ENCODE measurements at places on chromosomes 1 and 21.

GRCh38 chr1:153561466-153561985 lies 4.1 kb downstream of the S100A2 start:
- no peak for DNase-seq

DNA sequence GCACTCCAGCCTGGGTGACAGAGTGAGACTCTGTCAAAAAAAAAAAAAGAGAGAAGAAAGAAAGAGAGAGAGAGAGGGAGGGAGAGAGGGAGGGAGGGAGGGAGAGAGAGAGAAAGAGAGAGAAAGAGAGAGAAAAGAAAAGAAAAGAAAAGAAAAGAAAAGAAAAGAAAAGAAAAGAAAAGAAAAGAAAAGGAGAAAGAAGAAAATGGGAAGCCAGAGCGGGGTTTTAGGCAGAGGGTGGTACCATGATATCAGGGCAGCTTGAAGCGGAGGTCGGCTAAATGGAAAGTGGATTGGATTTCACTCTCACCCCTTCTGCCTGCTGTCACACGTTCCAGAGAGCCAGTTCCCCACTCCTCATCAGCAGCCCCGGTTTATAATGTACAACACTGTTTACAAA lies 1.9 kb downstream of the TMCO4 start:
- DNase-seq: no peak

DNA sequence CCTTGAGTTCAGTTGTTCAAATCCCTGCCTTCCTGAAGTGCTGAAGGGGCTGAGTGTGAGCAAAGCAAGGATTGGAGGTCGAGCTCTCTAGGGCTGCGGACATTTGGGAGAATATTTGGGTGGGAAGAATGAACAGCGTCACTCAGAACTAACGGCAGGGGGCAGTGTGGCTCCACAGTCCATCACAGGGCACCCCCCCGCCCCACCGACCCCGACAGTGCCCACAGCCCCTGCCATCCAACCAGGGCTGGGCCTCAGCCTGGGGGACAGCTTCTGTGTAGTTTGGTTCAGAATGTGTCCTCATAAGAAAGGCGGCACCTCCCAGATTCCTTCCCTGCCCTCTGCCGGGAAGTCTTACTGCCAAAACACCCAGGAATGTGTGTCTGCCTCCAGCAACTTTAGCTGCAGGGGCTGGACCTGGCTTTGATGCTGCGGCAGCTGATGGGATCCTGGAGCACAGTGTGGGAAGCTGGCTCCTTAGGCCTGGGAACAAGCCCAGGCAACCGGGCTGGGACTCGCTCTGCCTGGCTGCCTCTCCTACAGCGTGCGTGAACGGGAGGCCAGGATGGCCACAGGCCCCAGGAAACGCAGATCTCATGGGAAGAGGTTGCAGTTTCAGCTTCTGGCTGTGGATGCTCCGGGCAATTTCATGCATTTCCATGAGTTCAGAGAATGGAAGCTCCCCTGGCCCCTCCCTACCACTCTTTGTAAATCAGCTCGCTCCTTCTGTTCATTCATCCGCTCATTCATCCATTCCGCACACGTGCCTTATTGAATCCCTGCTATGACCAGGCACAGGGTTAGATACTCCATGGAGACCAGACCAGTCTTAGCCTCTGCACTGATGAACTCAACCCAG lies 104.9 kb upstream of the TMPRSS2 start:
- peak; percentile 13 for DNase-seq

GRCh38 chr1:45908611-45909140 lies 105.3 kb downstream of the MAST2 start:
- no peak for DNase-seq

- no peak for DNase-seq
Measured at GRCh38 chr1:27292106-27292505, 29.9 kb upstream of the TMEM222 start.

DNA sequence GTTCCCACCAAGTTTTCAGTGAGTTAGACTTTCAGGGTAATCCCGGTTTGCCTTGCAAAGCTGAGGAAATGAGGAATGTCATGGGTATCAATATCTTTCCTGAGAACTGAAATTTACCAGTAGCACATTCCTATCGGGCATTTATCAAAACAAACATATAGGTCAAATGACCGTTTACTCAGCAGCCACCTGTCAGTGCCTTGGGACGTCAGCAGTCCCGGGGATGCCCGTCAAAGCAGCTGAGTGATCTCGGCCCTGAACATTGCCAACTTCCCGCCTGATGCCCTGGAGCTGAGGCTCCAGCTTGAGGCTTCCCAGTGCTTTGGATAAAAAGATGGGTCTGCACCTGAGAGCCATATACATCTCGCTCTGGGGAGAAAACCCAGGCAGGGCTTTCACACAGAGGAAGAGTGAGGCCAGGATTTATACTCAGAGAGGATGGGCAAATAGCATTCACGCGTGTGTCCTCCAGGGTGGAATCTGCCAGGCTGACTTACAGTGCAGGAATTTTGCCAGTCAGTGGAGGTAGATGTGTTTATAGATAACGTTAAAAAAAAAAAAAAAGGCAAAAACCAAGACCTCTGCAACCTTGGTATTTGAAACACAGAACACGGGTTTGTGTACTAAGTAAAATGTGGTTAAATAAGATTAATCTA lies 435.7 kb upstream of the VAMP3 start:
- no peak for DNase-seq

GRCh38 chr1:25621876-25622275 lies 5.3 kb downstream of the MAN1C1 start:
- DNase-seq: no peak

DNA sequence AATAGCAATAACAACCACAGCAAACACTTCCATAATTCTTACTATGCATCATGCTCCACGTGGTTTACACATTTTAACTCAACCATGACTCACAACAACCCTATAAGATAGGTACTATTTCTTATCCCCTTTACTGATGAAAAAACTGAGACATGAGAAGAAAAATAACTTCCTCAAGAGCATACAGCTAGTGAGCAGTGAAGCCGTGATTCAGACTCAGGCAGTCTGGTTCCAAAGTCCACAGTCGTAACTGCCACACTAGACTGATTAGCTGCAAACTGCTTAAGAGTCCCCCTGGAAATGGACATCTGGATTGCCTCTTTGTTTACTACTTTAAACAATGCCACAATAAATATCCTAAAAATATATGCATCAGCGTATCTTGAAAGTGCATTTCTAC lies 55.7 kb downstream of the PLD5 start:
- no peak for DNase-seq

DNA sequence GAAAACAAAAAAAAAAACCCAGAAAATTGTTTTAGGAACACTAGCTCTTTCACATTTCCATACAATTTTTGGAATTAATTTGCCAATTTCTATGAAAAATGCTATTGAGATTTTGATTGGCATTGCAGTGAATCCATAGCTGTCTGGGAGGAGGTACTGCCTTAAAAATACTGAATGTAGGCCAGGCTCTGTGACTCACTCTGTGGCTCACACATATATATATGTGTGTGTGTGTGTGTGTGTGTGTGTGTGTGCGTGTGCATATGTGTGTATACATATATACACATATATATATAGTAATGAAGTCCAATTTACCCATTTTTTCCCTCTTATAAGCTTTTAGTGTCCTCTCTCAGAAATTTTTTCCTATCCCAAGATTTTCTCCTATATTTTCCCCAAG lies 214.2 kb upstream of the DMRTA2 start:
- no peak for DNase-seq

DNA sequence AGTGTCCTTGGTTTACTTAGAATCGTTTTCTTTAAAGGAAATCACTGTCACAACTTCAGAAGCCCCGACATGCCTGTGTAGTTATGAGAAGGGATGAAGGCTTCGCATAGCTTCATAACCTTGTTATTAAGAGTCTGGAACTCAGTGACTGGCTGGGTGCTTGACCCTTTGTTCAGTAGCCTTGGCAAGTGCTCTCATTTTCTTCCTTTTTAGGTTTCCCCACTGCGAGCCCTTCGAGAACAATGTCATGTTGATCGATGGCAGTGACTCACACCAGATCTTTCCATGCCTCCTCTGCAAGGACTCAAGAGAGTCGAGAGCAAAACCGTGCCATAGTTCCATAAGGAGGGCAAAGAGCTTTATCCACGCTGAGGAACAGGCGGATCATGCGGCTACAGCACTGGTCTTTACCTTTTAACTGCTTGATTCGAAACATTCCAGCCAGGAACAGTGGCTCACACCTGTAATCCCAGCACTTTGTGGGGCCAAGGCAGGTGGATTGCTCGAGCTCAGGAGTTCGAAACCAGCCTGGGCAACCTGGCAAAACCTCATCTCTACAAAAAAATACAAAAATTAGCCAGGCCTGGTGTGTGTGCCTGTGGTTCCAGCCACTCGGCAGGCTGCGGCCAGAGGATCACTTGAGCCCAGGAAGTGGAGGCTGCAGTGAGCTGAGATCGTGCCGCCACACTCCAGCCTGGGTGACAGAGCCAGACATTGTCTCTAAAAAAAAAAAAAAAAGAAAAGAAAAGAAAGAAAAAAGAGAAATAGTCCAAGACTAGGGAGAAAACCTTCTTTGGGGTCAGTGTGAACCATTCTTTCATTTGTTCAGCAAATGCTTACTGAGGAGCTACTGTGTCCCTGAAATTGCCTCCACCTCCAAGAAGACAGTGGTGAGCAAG lies 95.4 kb upstream of the ERRFI1 start:
- DNase-seq: no peak

- no peak for DNase-seq
Measured at GRCh38 chr21:38504066-38504465, 5.8 kb upstream of the ERG start.

- DNase-seq: no peak
Measured at GRCh38 chr1:29986986-29987385, 736.4 kb downstream of the MATN1 start.

DNA sequence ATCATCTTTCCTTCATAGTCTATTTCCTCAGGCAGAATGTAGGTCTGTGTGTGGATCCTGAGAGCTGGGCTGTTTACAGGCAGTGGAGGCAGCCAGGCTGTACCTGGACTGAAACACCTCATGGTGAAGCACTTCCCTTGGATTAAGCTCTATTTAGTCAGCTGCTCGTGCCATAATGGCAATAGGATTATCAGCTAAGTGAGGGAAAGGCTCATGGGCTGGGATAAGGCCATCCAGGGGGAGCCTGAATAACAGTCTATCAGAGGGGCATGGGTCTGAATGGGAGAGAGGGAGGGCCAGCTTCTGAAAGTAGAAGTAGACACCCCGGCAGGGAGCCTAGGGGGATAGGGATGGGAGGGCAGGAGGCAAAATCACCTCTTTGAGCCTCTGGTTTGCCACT lies 8.3 kb downstream of the RNASEL start:
- no peak for DNase-seq

GRCh38 chr1:1899266-1899966 lies 8.5 kb upstream of the GNB1 start:
- DNase-seq: no peak

- no peak for DNase-seq
Measured at GRCh38 chr1:190193508-190194115, 284.1 kb downstream of the BRINP3 start.

DNA sequence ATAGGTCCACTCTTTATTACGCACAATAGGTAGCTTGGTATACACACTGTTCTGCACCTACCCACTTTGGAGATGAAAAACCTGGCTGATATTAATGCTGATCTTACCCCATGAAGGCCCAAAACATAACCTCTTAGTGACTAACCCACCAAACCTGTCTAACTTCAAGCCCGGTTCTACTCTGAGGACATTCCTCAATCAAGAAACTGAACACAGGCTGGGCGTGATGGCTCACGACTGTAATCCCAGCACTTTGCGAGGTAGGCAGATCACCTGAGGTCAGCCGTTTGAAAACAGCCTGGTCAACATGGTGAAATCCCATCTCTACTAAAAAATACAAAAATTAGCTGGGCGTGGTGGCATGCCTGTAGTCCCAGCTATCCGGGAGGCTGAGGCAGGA lies 50.5 kb downstream of the EYA3 start:
- no peak for DNase-seq

DNA sequence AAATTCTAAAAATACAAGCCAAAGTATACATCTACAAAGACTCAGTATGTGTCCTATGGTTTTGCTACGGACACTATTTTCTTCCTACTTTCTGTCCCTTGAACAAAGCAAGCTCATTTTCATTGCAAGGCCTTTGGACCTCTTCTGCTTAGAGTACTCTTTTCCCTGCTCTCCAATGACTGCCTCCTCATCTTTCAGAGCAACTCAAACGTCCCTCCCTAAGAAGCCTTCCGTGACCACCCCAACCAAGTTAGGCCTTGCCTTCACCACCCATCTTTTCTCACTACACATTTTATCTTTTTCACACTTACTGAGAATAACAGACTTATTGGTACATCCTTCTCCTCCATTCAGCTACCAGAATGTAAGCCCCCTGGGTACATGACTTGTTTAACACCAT lies 39.9 kb downstream of the ENAH start:
- DNase-seq: no peak

- DNase-seq: no peak
Measured at GRCh38 chr1:91750398-91750996, 135.5 kb downstream of the TGFBR3 start.

DNA sequence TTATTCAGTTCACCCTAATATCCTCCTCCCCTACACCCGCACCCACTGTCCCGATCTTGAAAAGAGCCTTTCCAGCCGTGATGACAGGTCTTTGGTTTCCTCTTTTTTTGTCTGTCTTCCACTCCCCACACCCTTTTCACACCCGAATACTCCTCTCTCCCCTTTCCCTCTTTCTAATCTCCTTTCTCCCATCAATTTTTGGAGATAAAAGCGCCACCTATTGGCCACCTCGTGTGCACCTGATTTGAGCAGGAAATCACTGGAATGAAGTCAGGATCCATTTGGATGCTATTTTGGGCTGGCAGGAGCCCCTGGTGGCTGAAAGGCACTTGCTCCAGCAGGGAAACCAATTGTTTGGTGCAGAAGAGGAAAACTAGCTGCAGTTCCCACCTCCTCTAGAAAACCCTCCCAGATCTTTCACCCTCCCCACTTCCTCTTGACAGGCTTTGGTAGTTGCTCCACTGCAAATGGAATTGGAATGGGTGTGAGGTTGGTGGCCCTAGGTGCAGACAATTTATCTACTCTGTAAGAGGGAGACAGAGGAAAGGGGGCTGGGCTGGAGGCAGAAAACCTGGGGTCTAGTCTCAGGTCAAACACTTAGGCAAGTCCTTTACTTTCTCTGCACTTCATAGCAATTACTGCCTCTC lies 8.4 kb downstream of the FOXE3 start:
- peak; percentile 43 for DNase-seq

GRCh38 chr1:27958513-27958912 lies 1.3 kb upstream of the XKR8 start:
- no peak for DNase-seq

- peak; percentile 14 for DNase-seq
Measured at GRCh38 chr21:25313829-25314228, 293.5 kb downstream of the MRPL39 start.

GRCh38 chr1:168736520-168736919 lies 7.5 kb upstream of the DPT start:
- DNase-seq: no peak

DNA sequence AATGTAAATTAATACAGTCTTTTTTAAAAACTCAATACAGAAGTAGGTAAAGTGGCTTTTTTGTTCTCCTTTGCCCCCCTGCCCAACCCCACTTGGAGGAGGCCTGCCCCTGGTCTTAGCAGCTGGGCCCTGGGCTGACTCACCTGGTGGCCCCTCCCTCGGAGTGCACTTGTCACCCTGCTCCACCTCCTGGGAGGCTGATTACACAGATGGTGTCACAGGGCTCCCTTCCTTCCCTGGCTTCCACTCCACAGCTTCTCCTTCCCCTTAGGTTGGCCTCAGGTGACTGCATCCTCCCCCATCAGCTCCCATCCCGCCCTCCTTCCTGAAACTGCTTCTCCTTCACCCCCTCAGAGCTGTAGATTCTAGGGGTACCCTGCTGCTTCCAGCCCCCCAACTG lies 11.7 kb upstream of the CAPN9 start:
- no peak for DNase-seq

GRCh38 chr1:36380782-36381181 lies 4.9 kb downstream of the STK40 start:
- no peak for DNase-seq

Measured in SW 1271 (cell line).